ENCODE measurements at places on chromosomes 1 and 21. TPM values are rescaled to one million over a fixed set of nuclear protein-coding genes. Genes with fewer than 3 reads are reported as not detected.
A peak's percentile ranks its signal among the peaks of the same experiment; 100 is the strongest.

The C1orf115 gene
- total RNA-seq, result 1.1 TPM

- H3K36me3 ChIP-seq, result no peaks in the 10 kb centered on the region
- H3K4me3 ChIP-seq, result no peak overlapping the region
- no peak overlapping the region for H3K27ac ChIP-seq
Measured at GRCh38 chr1:219523411-219523810, 89.5 kb downstream of the ZC3H11B start.

- H3K36me3 ChIP-seq, result no peaks in the 10 kb centered on the region
- peaks cover 4% of the 10 kb centered on the region for H3K27me3 ChIP-seq
- H3K4me3 ChIP-seq, result no peak overlapping the region
- no peaks in the 10 kb centered on the region for H3K4me1 ChIP-seq
- peak; percentile 49 for DNase-seq
- H3K27ac ChIP-seq, result no peak overlapping the region
Measured at GRCh38 chr1:40344597-40344996, 27.5 kb upstream of the COL9A2 start.

The AUNIP gene
- 2.1 TPM for total RNA-seq

The CLCA2 gene
- 0.77 TPM for total RNA-seq

The OR2L5 gene
- not detected for total RNA-seq

The GREM2 gene
- total RNA-seq, result 0.50 TPM

The NPR1 gene
- total RNA-seq, result 0.07 TPM

GRCh38 chr1:207841293-207841692, 69.6 kb downstream of the CD34 start:
- no peak overlapping the region for H3K4me3 ChIP-seq
- no peaks in the 10 kb centered on the region for H3K4me1 ChIP-seq
- H3K27ac ChIP-seq, result no peak overlapping the region
- H3K27me3 ChIP-seq, result no peaks in the 10 kb centered on the region
- DNase-seq, result no peak
- no peaks in the 10 kb centered on the region for H3K36me3 ChIP-seq

DNA sequence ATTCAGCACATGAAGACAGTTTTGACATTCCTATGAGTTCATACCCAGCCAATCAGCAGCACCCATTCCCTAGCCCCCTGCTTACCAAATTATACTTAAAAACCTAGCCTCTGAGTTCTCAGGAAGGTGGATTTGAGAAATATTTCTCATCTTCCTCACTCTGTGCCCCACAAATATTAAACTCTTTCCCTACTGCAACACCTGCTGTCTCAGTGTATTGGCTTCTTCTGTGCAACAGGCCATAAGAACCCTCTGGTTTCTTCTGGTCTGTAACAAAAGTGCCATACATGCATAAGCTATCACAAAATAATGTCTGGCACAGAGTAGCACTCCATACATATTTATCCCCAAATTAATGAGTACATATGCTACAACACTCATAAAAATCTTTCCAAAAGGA, 387.4 kb upstream of the CAMK1G start:
- no peak for DNase-seq
- H3K36me3 ChIP-seq, result no peaks in the 10 kb centered on the region
- no peaks in the 10 kb centered on the region for H3K4me1 ChIP-seq

GRCh38 chr1:70556541-70556940, 145.5 kb downstream of the CTH start:
- H3K36me3 ChIP-seq, result no peaks in the 10 kb centered on the region
- no peak overlapping the region for H3K27ac ChIP-seq
- no peak for DNase-seq

The FAM167B gene
- total RNA-seq, result 0.64 TPM

DNA sequence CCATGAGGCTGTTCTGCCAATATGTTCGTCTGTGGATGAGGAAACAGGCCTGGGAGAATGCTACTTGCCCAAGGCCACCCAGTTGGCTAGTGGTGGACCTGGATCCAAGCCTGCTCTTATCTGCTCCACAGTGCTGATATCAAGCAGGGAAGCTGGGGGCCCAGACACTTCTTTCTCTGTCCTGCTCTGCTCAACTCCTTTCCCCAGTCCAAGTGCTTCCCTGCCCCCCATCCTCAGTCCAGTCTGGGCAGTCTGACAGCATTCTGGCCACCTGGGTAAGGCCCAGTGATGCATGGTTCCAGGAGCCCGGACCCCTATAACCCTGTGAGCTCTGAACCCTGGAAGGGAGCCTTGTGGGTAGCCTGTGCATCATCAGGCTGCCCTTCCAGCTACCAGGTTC, 4.2 kb upstream of the PAQR7 start:
- H3K27me3 ChIP-seq, result no peaks in the 10 kb centered on the region
- H3K4me1 ChIP-seq, result peaks cover 11% of the 10 kb centered on the region
- H3K27ac ChIP-seq, result no peak overlapping the region

The TMOD4 gene
- total RNA-seq, result 1.4 TPM

The BRINP2 gene
- not detected for total RNA-seq

DNA sequence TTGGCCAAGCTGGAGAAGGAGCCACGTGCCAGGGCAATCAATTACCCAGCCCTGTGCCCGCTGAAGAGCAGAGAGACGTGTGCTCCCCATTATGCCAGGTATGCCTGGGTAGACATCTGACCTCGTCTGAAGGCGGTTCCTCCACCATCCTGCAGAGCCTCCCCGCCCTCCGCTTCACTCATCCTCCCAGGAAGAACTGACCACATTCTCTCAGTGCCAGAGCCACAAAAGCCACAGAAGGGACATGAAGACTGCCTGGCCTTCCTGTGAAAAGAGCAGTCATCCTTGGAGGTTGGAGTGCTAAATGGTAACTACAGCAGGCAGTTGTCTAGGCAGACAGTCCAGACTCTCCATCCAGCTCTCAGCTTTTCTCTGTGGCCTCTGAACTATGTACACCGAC, 12.0 kb downstream of the SYT2 start:
- H3K27me3 ChIP-seq, result peaks cover 44% of the 10 kb centered on the region
- H3K27ac ChIP-seq, result no peak overlapping the region
- H3K36me3 ChIP-seq, result no peaks in the 10 kb centered on the region
- H3K4me1 ChIP-seq, result no peaks in the 10 kb centered on the region

The CCDC27 gene
- total RNA-seq, result not detected

- no peaks in the 10 kb centered on the region for H3K27me3 ChIP-seq
- H3K4me3 ChIP-seq, result no peak overlapping the region
- no peak overlapping the region for H3K27ac ChIP-seq
Measured at GRCh38 chr1:4595341-4596225, 58.8 kb upstream of the AJAP1 start.

- H3K36me3 ChIP-seq, result no peaks in the 10 kb centered on the region
- peaks cover 2% of the 10 kb centered on the region for H3K4me1 ChIP-seq
- H3K27ac ChIP-seq, result no peak overlapping the region
- no peak for DNase-seq
- no peaks in the 10 kb centered on the region for H3K27me3 ChIP-seq
Measured at GRCh38 chr21:45073301-45074047, 906 bp upstream of the ADARB1 start.

DNA sequence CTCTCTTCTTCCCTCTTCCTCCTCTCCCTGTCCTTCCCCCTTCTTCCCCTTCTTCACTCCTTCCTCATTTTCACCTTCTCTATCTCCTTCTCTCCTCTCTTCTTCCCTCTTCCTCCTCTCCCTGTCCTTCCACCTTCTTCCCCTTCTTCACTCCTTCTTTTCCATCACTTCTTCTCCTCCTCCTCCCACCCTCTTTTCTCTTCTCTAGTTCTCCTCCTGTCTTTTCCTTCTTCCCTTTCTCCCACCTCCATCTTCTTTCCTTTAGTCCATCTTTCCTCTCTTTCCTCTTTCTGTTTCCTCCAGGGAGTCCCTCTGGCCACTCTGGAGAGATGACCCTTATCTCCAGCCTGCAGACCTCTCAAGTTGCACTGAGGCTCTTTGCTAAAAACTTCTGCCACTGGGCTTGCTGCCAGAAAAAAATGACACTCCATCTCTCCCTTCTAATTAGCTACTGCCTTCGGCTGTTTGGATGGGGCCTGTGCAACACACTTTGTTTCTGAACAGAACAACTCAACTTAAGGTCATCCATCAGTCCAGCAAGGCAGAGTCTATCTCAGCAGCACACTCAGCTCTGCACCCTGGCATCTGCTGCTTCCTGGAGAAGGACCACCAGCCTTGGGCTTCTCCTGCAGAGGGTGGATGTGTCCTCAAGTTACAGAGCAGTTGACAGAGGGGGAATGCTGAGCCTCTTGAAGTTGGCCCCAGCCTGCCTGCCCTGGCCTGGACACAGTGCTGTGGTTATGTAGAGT, 538.8 kb downstream of the MATN1 start:
- H3K4me1 ChIP-seq, result no peaks in the 10 kb centered on the region
- no peak for DNase-seq
- H3K27me3 ChIP-seq, result no peaks in the 10 kb centered on the region
- no peaks in the 10 kb centered on the region for H3K36me3 ChIP-seq
- no peak overlapping the region for H3K4me3 ChIP-seq

GRCh38 chr1:42924082-42924850, 34.4 kb downstream of the SLC2A1 start:
- peak overlapping the region; percentile 74 for H3K27ac ChIP-seq
- H3K36me3 ChIP-seq, result peaks cover 36% of the 10 kb centered on the region
- peak; percentile 62 for DNase-seq
- H3K4me1 ChIP-seq, result peaks cover 15% of the 10 kb centered on the region
- H3K4me3 ChIP-seq, result peak overlapping the region; percentile 71

The KRTAP12-3 gene
- not detected for total RNA-seq

The FBXO28 gene
- total RNA-seq, result 32.6 TPM

The FAM163A gene
- not detected for total RNA-seq

The TDRD10 gene
- total RNA-seq, result not detected

The ADAMTS4 gene
- 2.7 TPM for total RNA-seq

The WARS2 gene
- total RNA-seq, result 10.5 TPM

DNA sequence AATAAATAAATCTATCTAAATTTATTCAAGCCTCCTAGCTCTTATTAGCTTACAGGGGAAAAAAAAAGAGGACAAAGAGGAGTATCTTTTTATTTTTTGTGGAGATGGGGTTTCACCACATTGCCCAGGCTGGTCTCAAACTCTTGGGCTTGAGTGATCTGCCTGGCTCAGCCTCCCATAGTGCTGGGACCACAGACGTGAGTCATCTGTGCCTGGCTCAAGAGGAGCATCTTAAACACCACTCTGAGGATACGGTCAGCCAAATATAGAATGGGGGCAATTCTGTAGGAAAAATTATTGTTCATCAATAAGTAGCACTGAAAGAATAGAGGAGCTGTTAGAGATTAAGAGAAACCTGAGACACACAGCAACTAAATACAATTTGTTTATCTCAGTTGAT, 24.1 kb downstream of the SLC45A3 start:
- no peak overlapping the region for H3K27ac ChIP-seq
- no peak overlapping the region for H3K4me3 ChIP-seq
- no peak for DNase-seq
- H3K36me3 ChIP-seq, result no peaks in the 10 kb centered on the region

- H3K36me3 ChIP-seq, result no peaks in the 10 kb centered on the region
- DNase-seq, result no peak
- H3K27ac ChIP-seq, result no peak within 1 kb of the TSS
- peaks cover 26% of the 10 kb centered on the region for H3K27me3 ChIP-seq
Measured at GRCh38 chr1:53061859-53062707, at the start of gene PODN. Gene PODN (plus strand): TSS chr1:53062213. CDS start chr1:53069856, 7,643 bp downstream.

The BEND5 gene
- total RNA-seq, result 2.7 TPM

DNA sequence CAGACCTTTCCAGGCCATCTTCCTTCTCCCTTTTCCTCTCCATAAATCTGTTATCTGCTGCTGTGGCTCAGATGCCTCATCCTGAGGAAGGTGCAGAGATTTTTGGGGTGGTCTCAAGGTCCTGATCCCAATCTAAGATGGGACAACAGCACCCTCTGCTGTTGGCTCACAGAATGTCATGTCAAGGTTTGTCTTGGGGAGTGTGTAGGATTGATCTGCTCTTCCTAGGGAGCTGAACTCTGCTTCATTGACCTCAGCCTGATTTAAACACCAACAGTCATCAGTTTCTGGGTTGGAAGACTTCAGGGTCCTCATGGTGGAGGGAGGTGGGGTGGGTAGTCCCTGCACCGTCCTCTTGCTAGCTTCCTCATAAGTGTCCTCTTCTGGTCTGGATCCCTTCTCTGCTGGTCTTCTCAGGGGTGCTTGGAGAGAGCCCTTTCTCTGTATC, 62.8 kb upstream of the LAX1 start:
- H3K27ac ChIP-seq, result no peak overlapping the region
- no peaks in the 10 kb centered on the region for H3K4me1 ChIP-seq
- H3K27me3 ChIP-seq, result no peaks in the 10 kb centered on the region
- peaks cover 32% of the 10 kb centered on the region for H3K36me3 ChIP-seq

The IL20 gene
- total RNA-seq, result not detected

The DMRTB1 gene
- not detected for total RNA-seq

- no peak overlapping the region for H3K27ac ChIP-seq
- H3K4me1 ChIP-seq, result peaks cover 5% of the 10 kb centered on the region
- H3K4me3 ChIP-seq, result no peak overlapping the region
- no peak for DNase-seq
Measured at GRCh38 chr1:227543283-227544066, 19.9 kb upstream of the ZNF678 start.

DNA sequence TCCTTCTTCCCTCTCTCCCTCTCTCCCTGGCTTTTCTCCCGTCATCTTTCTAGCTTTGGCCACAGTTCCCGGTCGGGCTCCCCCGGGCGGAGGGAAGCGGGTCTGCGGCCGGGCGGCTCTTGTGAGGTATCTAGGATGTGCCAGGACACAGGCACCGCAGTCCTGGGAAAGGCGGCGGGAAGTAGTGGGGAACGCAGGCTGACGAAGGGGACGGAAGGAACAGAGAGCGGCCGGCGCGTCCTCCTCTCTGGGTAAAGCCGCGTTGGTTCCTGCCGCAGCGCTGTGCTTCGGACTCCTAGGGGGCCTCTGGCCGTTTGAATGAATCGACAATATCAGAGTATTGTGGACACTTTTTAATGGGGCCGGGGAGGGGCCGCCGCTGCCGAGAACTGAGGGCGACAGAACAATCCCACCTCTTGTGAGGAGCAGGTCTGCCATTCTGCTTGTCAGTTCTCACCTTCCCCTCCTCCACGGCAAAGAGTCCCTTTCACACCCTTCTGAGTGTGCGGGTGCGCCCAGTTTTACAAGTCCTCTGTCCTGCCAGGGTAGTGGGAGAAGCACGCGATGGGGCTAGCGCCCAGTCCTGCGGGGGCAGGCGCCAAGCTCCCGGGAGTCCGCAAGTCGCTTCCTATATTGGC, 1.2 kb upstream of the LHX9 start:
- peaks cover 99% of the 10 kb centered on the region for H3K27me3 ChIP-seq
- peak; percentile 30 for DNase-seq
- H3K36me3 ChIP-seq, result no peaks in the 10 kb centered on the region
- peaks cover 9% of the 10 kb centered on the region for H3K4me1 ChIP-seq

DNA sequence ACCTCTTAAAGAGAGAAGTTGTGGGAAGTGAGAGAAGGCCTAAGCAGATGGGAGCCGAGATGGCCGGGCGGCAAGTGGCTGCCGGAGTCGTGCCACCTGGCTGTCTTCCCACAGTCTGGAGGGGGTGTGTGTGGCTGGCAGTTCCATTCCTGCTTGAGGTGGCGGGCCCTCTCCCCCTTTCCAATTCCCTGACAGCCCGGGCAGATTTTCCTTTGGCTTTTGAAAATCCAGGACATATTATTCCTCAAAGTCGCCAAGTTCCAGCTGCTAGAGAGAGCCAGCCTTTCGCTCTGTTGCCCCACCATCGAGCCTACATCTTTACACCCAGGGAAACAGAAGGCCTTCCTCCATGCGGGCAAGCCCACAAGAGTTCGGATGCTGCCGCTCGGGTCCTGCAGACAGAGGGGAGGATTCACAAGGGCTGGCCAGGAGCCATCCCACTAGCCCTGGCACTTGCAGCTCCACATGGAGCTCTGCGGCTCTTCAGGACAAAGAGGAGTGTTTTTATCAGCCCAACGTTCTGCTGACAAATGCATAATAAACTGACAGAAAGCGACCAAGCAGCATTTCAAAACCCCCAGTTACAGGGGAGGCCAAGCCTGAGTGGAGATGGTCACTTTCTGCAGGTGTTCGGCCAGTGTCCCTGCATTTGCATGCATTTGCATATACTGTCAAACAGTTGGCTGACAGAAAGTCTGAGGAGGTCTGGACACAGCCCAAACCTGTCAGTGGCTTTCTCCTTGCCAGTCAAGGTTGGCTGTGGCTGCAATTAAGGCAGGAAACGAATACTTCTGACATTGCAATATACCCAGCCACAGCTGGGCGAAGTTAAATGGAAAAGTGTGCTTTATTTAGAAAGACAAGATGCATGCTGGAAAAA, 45.9 kb downstream of the OLIG1 start:
- no peaks in the 10 kb centered on the region for H3K4me1 ChIP-seq
- H3K4me3 ChIP-seq, result no peak overlapping the region
